ENCODE measurements at places on chromosomes 1 and 21. TPM values are rescaled to one million over a fixed set of nuclear protein-coding genes. Genes with fewer than 3 reads are reported as not detected.

- peaks cover 3% of the 10 kb centered on the region for H3K36me3 ChIP-seq
- H3K4me1 ChIP-seq = no peaks in the 10 kb centered on the region
- no peak overlapping the region for H3K27ac ChIP-seq
- no peaks in the 10 kb centered on the region for H3K27me3 ChIP-seq
- DNase-seq = no peak
These were observed 302.7 kb downstream of the MRPL39 start for GRCh38 chr21:25304611-25305010.

DNA sequence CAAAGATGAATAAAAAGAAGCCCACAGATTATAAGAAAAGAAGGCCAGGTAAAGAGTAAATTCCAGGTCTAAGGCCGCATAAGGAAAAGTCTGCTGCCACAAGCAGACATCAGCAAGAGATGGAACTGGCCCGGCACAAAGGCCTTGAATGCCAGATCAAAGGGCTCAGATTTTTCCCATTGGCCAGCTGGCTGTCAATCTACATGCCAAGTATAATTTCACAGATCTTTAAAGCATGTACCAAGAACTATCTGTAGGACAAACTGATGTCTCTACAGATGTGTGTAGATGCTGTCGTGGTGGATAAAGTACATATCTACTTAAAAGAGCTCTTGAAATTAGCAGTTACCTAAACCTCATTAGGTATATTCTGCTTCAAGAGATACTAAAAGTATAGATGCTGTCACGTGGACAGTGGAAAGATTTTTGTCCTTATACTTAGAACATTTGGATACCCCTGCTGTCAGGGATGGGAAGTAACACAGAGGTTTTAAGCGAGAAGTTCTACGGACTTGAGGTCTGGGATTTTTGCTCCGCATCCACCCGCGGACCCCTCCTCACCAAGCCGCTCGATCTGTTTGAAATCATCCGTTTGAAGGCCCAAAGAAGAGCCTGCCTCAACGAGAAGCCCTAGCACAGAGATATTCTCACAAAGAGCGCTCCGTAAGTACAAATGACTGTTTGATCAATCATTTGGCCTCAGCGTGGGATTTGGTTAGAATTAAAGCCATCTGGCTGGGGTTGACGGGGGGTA lies 10.1 kb downstream of the GLIS1 start:
- no peak for DNase-seq
- H3K4me1 ChIP-seq = no peaks in the 10 kb centered on the region
- H3K36me3 ChIP-seq = no peaks in the 10 kb centered on the region
- H3K27ac ChIP-seq = no peak overlapping the region

DNA sequence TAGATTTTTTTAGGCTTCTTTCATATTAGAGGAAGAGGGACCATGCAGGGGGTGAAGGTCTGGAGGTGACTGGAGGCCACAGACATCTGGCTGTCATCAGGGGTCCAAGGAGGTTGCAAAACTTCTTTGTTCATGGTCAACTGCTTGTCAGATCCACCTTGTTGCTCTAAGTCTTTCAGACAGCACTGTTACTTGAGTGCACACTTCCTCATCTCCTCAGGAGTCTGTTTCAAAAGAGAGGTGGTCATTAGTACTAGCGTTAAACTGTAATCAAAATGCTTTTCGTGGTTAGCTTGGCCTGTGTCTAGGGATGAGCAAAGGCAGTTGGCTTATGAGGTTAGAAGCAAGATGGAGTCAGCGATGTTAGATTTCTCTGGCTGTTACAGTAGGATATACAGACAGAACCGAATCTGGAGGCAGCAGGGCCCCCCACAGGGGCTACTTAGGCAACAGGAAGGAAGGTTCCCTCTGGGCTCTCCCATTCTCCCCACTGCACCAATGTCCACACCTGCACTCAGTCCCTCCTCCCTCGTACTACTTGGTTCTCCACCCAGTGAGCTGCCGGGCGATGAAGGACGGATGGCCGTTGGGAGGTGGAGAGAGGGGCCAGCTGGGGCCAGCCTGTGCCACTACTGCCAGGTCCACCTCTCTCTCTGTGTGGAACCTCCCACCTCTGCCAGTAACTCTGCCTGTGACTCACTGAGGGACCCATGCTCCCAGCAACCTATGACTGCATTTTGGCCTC lies 57.2 kb downstream of the TOR1AIP2 start:
- H3K36me3 ChIP-seq = no peaks in the 10 kb centered on the region
- no peak for DNase-seq
- H3K4me3 ChIP-seq = no peak overlapping the region
- no peak overlapping the region for H3K27ac ChIP-seq

GRCh38 chr21:22965455-22966135 lies 1967.4 kb downstream of the NCAM2 start:
- no peak for DNase-seq
- H3K27me3 ChIP-seq = no peaks in the 10 kb centered on the region
- H3K4me1 ChIP-seq = no peaks in the 10 kb centered on the region
- H3K4me3 ChIP-seq = no peak overlapping the region
- no peak overlapping the region for H3K27ac ChIP-seq
- no peaks in the 10 kb centered on the region for H3K36me3 ChIP-seq

DNA sequence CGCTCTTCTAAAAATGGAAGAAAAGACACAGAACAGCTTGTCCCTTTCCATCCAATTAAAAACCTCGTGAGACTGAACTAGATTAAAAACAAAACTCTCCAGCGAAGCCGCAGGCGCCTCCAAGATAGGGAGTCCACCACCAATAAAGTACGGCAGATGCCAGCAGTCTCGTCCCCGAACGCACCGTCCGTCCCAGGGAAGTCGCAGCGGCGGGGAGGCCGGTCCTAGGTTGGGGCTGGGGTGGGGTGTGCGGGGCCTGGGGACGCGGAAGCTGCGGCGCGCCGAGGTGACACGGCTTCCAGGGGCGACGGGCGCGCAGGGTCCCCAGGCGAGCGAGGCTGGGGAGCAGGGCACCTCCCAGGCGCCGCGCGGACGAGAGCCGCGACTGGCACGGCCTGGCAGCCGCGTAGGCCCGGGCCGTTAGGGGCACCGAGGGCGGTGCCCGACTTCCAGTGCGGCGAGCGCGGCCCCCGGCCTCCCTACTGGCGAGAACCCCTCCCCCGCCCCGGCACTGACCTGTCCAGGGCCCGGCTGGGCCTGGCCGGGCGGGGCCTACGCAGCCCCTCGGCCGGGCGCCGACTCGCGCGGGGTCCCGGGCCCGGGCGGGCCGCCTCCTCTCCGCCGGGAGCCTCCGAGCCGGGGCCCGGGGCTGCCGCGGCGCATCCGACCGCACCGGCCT lies 28.3 kb upstream of the A3GALT2 start:
- DNase-seq = peak; percentile 52
- H3K4me3 ChIP-seq = peak overlapping the region; percentile 64
- H3K27me3 ChIP-seq = no peaks in the 10 kb centered on the region
- H3K4me1 ChIP-seq = peaks cover 11% of the 10 kb centered on the region

DNA sequence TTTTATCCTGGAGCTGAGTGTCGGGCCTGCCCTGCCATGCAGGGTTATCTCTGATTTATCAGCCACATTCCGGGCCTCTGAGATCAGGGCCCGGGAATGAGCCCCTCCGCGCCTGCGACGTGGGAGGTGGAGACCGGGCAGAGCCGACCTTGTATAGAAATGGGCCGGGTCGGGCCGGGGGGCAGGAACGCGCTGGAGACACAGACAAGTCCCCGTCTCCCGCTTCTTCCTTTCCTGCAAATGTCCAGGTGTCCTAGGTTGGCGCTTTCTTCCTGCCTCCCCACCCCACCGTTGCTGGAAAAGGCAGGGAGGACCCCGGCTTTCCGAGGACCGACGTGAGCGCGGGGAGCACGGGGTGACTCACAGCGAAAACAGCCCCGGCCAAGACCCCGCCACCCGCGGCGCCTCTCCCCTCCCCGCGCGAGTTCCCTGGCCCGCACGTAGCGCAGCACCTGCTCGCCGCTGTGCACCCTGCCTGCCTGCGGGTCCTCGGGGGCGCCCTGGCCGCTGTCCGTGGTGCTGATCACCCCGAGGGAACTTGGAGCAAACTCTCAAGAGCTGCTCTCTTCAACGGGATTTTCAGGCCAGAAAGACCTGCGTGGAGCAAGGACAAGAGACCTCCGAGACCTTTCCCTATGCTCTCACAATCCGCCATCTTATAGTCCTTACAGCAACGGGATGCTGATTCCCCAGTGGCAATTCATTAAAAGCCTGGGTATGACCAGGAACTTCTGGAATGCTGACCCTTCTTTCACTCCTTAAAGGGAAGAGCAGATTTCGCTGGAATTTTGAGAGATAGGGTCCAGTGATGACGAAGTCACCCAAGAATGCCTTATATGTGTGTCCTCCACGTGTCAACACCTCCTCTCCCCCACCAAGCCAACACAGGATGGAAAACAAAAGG lies 475 bp upstream of the NPPB start:
- H3K4me3 ChIP-seq = no peak overlapping the region
- no peaks in the 10 kb centered on the region for H3K4me1 ChIP-seq
- no peaks in the 10 kb centered on the region for H3K36me3 ChIP-seq

DNA sequence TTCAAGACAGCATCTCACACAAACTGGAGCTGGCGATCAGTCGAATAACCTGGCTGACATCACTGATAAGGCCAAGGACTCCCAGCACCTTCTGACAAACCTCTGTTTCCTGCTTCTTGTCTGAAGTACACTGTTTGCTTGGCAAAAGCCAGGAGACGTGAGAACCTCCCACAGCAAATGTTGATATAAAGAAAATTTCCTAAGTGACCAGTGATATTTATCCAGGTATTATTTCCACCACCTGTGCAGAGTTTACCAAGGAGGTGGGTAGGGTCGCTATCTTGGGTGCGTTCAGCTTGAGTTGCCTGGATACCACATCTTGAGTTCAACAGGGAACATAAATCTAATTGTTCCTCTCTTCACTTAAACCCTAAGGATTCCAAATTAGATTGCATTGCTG lies 72.9 kb downstream of the SETD4 start:
- no peak overlapping the region for H3K27ac ChIP-seq
- H3K4me1 ChIP-seq = no peaks in the 10 kb centered on the region
- H3K36me3 ChIP-seq = no peaks in the 10 kb centered on the region
- no peak for DNase-seq
- no peak overlapping the region for H3K4me3 ChIP-seq
- H3K27me3 ChIP-seq = no peaks in the 10 kb centered on the region

- no peaks in the 10 kb centered on the region for H3K4me1 ChIP-seq
- no peak overlapping the region for H3K4me3 ChIP-seq
- H3K27ac ChIP-seq = no peak overlapping the region
- H3K36me3 ChIP-seq = no peaks in the 10 kb centered on the region
- H3K27me3 ChIP-seq = no peaks in the 10 kb centered on the region
These were observed 22.9 kb downstream of the RGL1 start for GRCh38 chr1:183827801-183828200.

DNA sequence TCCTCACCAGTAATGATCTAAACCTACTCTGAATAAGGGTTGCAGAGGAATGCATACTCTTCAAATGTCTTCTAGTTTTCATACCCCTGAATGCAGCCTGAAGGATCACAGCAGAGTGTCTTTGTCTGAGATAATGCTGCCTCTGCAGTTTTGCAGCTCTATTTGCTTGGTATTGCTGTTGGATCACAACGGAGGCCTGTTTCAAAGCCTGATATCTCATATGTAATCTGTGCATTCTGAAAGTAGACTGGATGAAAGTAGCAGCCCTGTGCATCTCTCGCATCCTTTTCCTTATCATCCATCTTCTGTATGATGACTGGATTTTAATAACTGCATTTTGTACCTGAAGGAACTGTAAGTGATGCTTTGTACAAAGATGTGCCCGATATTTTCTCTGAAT lies 34.9 kb upstream of the F13B start:
- no peaks in the 10 kb centered on the region for H3K27me3 ChIP-seq
- no peaks in the 10 kb centered on the region for H3K36me3 ChIP-seq
- H3K4me1 ChIP-seq = no peaks in the 10 kb centered on the region
- H3K4me3 ChIP-seq = no peak overlapping the region

DNA sequence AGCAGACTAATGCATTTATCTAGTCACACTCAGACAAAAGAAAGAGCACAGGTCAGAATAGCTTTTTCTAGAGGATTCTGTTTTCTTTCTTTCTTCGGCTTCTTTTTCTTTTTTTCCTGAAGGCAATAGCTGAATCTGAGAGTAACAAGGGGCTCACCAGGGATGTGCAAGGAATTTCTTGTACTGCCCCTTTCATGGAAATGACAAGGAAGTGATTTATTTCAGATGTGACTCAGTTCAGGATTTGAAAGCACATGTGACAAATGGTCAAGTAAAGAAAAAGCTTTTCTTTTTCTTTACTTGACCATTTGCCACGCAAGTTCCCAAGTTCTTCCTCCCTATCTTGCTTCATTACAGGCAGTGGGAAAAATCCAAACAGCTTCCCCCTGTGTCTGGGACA lies 202.0 kb downstream of the GABPA start:
- H3K27me3 ChIP-seq = no peaks in the 10 kb centered on the region
- H3K27ac ChIP-seq = peak overlapping the region; percentile 7
- DNase-seq = no peak
- peaks cover 4% of the 10 kb centered on the region for H3K4me1 ChIP-seq
- no peak overlapping the region for H3K4me3 ChIP-seq
- H3K36me3 ChIP-seq = no peaks in the 10 kb centered on the region

- peak overlapping the region; percentile 23 for H3K27ac ChIP-seq
- no peaks in the 10 kb centered on the region for H3K4me1 ChIP-seq
- H3K36me3 ChIP-seq = no peaks in the 10 kb centered on the region
- no peak overlapping the region for H3K4me3 ChIP-seq
- DNase-seq = peak; percentile 18
These were observed 362.2 kb upstream of the LYPLAL1 start for GRCh38 chr1:218811497-218811896.

- H3K27me3 ChIP-seq = no peaks in the 10 kb centered on the region
- H3K4me1 ChIP-seq = no peaks in the 10 kb centered on the region
- DNase-seq = no peak
- H3K36me3 ChIP-seq = no peaks in the 10 kb centered on the region
- no peak overlapping the region for H3K4me3 ChIP-seq
These were observed 71.5 kb upstream of the RGS4 start for GRCh38 chr1:162997499-162998285.

DNA sequence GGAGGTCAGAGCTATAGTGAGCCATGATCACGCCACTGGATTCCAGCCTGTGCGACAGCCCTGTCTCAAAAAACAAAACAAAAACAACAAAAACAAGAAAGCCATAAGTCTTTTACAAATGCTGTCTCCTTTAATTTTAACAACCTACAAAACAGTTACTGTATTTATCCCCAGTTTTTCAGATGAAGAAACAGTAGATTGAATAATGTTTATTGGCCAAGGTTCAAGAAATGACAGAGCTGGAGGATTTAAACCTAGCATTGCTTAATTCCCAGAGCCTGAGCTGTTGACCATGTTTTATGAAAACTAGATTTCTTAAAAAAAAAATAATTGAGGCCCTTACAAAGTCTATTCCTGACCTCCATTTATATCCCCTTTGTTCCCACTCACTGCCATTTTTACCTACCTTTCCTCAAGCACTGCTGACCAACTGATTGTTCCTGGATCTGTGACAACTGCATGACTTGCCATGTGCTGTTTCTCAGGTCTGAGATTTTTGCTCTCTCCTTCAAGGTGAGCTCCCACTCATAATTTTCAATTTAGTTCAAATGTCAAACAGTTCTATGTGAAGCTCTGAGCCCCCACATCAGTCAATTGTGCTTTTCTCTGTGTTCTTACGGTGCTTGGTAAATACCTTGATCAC lies 140.8 kb downstream of the CHRM3 start:
- no peaks in the 10 kb centered on the region for H3K4me1 ChIP-seq
- H3K36me3 ChIP-seq = no peaks in the 10 kb centered on the region
- no peak for DNase-seq
- no peak overlapping the region for H3K27ac ChIP-seq
- H3K27me3 ChIP-seq = no peaks in the 10 kb centered on the region

EPHA2 gene
- 32.9 TPM for total RNA-seq

FBXO2 gene
- total RNA-seq = 7.0 TPM

CFAP45 gene
- total RNA-seq = 3.6 TPM

PPIAL4G gene
- total RNA-seq = 0.14 TPM

SHC1 gene
- 93.5 TPM for total RNA-seq

ZBTB8OS gene
- total RNA-seq = 9.7 TPM

FCRL6 gene
- total RNA-seq = not detected

ENAH gene
- total RNA-seq = 22.9 TPM

All from uterus (tissue), 4 donors.